ENCODE measurements at places on chromosomes 7 and 10.

DNA sequence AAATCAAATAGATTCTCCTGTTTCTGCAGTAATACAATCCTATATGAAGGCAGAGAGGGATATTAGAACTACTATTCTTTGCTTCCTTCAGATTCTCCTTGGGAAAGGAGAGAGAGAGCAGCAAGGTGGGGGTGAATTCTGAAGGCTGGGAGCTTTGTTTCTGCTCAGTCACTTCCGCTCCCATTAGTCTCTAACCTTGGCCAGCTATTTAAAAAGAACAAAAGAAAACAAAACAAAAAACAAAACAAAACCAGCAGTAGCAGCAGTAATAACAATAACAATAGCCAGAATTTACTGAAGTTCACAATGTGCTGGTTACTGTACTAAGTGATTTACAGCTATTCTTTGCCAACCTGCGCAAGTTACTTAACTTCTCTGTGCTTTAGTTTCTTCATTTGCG, 9.9 kb downstream of the GPR85 start:
- no peak for DNase-seq

DNA sequence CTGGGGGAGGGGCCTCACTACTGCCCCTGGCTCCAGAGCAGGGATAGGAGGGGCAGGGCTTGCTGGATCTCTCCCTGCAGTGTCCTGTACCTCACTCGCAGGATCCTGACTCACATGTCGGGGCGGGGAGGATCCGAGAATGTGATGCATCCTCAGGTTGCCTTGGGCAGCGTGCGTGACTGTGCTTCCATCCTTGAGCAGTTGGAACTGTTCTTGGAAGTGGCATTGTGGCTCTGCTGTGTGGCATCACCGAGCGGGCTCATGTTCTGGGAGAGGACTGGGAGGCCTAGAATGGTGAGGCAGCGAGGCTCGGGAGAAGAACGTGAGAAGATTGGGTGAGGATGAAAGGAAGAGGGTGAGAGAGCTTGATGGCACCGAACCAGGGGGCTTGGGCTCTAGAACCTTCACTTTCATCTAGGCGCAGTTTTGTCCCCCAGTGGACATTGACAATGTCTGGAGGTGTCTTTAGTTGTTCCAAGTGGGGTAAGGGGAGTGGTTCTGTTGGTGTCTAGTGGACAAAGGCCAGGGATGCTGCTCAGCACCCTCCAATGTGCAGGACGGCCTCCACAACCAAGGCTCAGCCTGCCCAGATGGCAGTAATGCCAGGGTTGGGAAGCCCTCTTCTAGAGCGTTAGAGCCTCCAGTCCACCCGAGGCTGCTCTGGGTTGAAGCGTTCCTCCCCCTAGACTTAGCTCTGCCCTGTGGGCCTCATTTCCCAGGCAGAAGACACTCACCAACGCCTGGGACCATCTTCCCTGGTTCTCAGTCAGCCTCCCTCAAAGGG, 8.4 kb downstream of the RARRES2 start:
- DNase-seq, result no peak

GRCh38 chr7:108589199-108589598, 19.5 kb downstream of the DNAJB9 start:
- no peak for DNase-seq

GRCh38 chr7:49294611-49295010, 370.3 kb downstream of the CDC14C start:
- no peak for DNase-seq

DNA sequence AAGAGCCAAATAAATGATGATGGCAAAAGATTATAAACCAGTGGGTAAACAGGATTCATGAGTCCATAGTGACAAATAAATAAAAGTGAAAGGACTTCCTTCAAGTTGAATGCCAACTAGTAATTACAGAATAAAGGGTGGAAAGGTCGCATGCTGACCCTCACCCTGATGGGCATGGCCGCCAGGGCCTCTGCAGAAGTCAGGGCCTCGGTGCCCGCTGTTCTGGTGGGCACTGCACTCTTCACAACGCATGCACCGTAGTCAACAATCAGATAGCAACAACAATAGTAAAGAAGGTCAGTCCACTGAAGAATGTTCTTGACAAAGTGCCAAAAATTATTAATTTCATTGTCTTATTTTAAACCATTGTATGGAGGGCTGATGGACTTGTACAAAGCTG, 123.2 kb upstream of the LANCL2 start:
- no peak for DNase-seq

All from suppressor macrophage (primary cell).